ENCODE measurements at places on chromosomes 6 and 20.
A peak's percentile ranks its signal among the peaks of the same experiment; 100 is the strongest.

DNA sequence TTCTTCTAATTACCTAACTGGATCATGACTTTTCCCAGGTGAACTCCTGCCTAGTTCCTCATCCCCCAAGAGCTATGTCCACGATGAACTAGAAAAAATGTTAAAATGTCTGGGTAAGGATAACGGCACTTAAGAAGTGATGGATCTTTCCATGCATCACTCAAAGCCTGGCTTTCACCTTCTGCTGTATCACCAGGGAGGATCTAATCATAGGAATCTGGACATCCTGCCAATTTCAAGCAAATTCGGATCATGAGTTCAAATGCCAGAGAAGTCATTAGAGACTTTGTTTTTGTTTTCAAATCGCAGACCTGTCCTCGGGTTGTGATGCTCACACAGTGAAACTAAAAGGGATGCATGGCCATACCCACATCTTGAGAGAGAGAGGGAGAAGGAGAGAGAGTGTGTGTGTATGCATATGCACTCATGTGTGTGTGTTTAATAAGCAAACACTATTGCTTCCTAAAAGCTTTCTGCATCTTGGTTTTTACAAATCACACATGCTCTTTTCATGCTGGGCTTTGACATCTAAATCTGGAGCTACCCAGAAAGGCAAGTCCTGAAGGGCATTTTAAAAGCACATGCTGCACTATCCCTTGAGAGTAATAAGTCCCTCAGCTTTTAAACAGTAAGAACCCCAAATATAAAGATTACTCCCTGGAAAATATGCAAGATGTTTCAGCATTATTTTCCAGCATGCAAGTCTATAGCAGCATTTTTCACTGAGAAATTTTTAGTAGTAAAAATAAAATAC, 524.6 kb upstream of the NOX3 start:
- no peak for DNase-seq

DNA sequence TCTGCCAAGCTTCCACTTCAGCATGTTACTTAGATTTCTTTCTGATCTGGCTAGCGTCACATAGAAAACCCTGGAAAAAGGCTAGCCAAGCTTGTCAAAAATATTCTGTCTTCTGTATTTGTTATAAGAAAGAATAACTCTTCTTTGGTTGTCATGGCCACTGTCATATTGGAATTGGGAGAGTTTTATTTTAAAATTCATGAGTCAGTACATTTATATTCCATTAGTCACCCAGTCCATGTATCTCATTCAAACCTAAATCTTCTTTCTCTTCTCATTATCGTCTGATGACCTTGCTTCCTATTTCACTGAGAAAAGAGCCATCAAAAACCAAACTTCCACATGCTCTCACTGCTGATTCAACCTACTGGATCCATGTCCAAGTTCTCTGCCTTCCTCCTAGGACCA, 65.7 kb downstream of the EPM2A start:
- DNase-seq = no peak

DNA sequence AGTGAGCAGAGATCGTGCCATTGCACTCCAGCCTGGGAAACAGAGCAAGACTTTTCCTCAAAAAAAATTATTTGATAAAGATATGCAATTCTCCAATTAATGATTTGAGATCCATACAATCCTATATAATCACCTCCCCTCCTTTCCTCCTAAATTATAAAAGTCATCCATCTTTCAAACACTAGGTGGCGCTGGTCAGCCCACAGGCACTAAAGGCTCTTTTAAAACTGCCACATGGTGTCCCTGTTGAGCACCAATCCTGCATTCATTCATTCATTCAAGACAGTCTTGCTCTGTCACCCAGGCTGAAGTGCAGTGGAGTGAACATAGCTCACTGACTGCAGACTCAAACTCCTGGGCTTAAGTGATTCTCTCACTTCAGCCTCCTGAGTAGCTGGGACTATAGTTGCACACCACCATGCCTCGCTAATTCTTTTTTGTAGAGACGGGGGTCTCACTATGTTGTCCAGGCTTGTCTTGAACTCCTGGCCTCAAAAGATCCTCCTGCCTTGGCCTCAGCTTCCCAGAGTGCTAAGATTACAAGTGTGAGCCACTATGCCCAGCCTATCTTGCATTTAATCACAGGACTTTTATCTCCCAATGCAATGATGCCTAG, 58.7 kb upstream of the SLC2A12 start:
- peak; percentile 24 for DNase-seq

DNA sequence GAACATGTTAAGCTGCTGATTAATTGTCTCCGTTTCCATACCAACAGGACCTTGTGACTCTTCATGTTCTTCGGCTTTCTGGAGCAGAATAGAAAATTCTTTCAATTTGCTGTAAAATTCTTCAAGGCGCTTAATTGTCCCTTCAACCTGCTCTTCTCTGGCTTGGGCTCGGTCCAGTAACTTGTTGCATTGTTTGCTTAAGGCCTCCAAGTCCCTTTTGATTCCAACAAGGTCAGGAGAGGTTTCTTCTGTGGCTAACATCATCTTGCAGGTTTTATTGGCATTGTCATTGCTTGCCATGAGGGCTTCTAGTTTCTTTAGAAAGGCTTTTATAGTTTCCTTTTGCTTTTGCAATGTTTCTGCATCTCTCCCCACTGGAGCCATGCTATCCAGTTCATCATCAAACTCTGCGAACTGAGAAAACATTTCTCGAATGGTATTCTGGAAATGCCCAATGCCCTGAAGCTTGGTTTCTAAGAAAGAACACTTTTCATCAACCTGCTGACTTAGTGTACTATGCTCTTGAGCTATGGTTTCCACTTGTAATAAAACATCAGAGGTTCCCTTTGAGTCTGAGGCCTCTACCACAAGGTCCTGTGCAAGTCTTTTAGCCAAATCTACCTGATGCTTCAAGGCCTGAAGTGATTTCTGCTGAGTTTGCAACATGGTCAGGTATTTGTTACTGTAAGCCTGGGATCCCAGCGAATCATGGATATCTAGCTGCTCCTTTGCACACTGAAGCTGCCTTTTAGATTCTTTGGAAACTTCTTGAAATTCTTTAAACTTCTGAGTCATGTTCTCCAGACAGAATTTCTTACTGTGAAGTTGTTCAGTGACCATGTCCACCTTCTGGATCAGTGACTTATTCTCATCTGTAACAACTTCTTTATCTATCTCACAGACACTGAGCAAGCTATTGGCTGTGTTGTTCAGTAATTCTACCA, 90.2 kb downstream of the DST start:
- DNase-seq = no peak

DNA sequence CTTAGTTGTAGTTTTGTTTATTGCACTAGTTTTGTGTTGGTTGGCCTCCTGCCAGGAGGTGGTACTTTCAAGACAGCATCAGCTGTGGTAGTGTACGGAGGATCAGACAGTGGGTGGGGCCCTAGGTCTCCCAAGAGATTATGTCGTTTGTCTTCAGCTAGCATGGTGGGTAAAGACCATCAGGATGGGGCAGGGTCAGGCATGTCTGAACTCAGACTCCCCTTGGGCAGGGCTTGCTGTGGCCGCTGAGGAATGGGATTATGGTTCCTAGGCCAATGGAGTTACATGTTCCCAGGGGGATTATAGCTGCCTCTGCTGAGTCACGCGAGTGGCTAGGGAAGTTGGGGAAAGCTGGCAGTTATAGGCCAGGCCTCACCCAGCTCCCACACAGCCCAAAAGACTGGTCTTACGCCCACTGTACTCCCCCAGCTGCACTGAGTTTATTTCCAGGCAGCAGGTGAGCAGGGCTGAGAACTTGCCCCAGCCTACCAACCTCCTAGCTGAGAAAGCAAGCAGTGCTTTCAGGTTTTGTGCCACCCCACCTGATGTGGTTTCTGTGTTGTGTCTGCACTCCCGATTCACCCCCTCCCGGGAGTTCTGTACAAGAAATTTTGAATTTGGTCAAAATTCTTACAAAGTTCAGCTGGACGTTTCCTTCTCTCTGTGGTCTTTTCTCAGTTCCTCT, 24.7 kb downstream of the ZSCAN31 start:
- no peak for DNase-seq

- no peak for DNase-seq
These were observed 1024.3 kb upstream of the EPHA7 start for GRCh38 chr6:94443701-94444100.

DNA sequence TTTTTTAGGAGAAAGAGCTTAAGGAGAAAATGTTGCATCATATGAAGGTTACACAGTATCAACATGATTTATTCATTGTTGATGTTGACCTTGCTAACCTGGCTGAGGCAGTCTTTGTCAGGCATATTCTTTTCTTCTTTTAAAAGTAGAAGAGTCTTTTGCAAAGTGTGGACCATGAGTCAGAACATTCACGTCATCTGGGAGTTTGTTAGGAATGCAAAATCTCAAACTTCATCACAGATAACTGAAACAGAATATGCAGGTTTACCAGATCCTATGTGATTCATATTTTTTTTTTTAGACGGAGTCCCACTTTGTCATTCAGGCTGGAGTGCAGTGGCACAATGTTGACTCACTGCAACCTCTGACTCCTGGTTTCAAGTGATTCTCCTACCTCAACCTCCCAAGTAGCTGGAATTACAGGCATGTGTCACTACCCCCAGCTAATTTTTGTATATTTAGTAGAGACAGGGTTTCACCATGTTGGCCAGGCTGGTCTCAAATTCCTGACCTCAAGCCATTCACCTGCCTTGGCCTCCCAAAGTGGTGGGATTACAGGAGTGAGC, 530.4 kb upstream of the BTBD3 start:
- DNase-seq = no peak

- DNase-seq = peak; percentile 60
These were observed 35.4 kb downstream of the FYN start for GRCh38 chr6:111837641-111838500.

GRCh38 chr6:112180095-112180820, 74.1 kb downstream of the LAMA4 start:
- peak; percentile 34 for DNase-seq

DNA sequence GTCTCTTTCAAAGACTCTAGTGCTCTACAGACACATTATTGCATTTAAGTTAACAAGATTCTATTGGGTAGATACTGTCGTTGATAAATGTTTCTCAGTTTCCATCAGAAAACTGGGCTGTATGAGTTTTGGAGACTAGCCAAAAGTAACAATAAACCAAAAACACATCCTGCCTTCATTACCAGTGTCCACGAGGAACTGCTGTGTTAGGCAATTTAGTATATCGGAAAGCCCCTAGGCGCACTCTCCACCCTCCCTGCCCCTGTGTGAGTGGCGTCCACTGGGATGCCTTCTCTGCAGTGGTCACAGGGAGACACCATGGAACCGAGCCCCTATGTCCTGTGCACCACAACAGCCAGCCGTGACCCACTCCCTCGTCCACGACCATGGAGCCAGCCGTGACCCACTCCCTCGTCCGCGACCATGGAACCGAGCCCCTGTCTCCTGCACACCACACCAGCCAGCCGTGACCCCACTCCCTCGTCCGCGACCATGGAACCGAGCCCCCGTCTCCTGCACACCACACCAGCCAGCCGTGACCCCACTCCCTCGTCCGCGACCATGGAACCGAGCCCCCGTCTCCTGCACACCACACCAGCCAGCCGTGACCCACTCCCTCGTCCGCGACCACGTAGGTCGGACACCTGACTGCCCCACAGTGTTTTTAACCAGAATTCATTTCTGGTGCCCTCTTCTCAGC, 35.3 kb downstream of the DLL1 start:
- no peak for DNase-seq

DNA sequence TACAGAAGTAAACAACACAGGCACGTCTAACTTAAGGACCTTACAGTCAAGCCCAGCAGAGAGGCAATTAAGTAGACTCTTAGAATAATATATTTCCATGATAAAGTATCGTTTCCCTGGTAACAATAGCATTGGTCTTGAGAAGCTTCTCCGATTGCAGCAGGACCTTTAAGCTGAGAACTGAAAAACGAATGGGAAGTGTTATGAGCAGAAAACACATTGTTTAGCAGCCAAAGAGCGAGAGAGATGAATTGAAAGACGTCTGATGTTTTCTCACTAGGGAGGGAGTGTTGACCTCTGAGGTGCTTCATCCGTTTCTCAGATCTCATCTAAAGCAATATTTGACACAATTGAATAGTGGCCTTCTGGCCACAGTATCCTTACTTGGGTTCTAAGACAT, 855 bp downstream of the BYSL start:
- DNase-seq = no peak
